ENCODE measurements at places on chromosomes 12 and 14. TPM values are rescaled to one million over a fixed set of nuclear protein-coding genes. Genes with fewer than 3 reads are reported as not detected.

GRCh38 chr12:124434951-124435805 lies 132.2 kb downstream of the NCOR2 start:
- peak; percentile 45 for DNase-seq

- DNase-seq = no peak
These were observed 36.8 kb upstream of the TMED10 start for GRCh38 chr14:75213172-75213571.

The EML1 gene
- 34.0 TPM for total RNA-seq

The PGF gene
- total RNA-seq = 4.1 TPM

The PMEL gene
- total RNA-seq = 1.3 TPM

The KRT8 gene
- total RNA-seq = 104 TPM
